ENCODE measurements at places on chromosomes 6 and 20.
A peak's percentile ranks its signal among the peaks of the same experiment; 100 is the strongest.

GRCh38 chr6:32589596-32590449 is at the start of gene HLA-DRB1:
TSS of gene HLA-DRB1 (minus strand) at chr6:32589848. CDS start at chr6:32589742, 106 bp downstream.
- H3K27me3 ChIP-seq: no peaks in the 10 kb centered on the region
- no peak within 1 kb of the TSS for H3K4me3 ChIP-seq
- H3K36me3 ChIP-seq: no peaks in the 10 kb centered on the region
- DNase-seq: no peak
- H3K4me1 ChIP-seq: no peaks in the 10 kb centered on the region

DNA sequence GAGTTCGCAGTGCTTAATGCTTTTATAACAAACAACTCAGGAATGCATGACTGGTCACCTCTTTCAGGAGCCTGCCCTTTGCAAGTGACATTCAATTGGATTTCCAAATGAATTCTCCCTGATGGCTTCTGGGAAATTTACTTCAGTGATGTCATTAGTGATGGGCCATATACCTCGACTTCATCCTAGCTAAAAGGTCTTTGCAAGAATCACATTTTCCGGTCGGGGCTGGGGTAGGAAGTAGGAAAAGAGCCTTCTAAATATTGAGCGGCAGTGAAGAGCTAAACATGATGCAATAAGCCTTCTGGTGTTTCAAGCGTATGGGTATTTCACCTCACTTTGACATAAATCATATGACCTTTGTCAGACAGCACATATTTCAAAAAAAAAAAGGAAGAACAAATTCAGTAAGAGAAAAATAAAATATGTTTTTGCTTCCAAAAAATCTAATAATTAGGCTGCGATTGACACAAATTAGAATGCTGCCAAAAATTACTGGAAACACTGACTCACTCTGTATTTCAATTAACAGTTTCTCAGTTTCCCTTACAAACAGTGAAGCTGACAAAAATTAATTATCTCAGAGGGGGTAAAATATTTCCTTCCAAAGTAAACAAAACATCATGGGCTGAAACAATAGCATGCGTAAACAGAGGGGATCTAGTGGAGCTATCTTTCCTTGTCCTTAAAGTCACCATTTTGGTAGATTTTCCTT is 39.8 kb downstream of the ADTRP start:
- no peak overlapping the region for H3K27ac ChIP-seq
- no peaks in the 10 kb centered on the region for H3K36me3 ChIP-seq
- H3K4me3 ChIP-seq: no peak overlapping the region

- no peaks in the 10 kb centered on the region for H3K4me1 ChIP-seq
- H3K27me3 ChIP-seq: no peaks in the 10 kb centered on the region
- H3K27ac ChIP-seq: no peak overlapping the region
- H3K4me3 ChIP-seq: no peak overlapping the region
- no peak for DNase-seq
- H3K36me3 ChIP-seq: no peaks in the 10 kb centered on the region
Observed at GRCh38 chr6:136525586-136526195, 24.5 kb downstream of the MAP7 start.

DNA sequence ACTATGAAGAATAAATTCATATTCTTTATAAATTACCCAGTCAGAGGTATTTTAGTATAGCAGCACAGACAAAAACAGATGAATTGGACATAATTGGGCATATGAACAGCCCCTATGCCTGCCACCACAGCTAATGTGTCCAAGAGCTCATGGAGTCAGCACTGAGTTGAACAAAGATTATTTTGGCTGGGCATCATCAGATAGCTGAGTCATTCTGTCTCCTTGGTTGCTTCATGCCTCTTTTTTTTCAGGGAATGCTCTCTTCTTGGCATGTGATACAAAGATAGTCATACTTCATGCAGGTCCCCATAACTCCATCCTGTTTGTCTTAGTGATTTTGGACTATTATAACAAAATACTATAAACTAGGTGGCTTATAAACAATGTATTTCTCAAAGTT is 275.6 kb downstream of the TENT5A start:
- H3K4me1 ChIP-seq: no peaks in the 10 kb centered on the region
- H3K27ac ChIP-seq: no peak overlapping the region
- no peak overlapping the region for H3K4me3 ChIP-seq
- no peaks in the 10 kb centered on the region for H3K36me3 ChIP-seq
- no peaks in the 10 kb centered on the region for H3K27me3 ChIP-seq

DNA sequence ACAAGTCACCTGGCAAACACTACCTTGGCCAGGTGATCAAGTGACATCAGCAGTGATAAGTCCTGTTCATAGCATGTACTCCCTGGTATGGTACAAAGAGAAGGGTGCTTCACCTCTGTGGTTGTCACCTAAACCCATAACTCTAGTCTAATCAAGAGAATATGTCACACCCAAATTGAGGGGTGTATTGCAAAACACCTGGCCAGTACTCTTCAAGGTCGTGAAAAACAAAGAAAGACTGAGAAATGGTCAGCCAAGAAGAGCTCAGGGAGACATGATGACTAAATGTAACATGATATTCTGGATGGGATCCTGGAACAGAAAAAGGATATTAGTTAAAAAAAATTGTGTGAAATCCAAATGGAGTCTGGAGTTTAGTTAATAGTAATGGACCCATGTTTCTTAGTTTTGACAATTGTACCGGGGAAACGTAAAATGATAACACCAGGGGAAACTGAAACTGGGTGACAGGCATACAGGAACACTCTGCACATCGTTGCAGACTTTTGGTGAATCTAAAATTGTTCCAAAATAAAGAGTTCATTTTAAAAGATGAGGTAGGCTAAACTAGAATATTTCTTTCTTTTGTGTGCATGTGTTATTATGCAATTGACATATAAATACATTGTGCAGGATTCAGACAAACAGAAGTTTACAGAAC is 262.0 kb downstream of the CDC5L start:
- no peak for DNase-seq
- H3K36me3 ChIP-seq: no peaks in the 10 kb centered on the region
- no peak overlapping the region for H3K4me3 ChIP-seq
- no peaks in the 10 kb centered on the region for H3K27me3 ChIP-seq
- no peak overlapping the region for H3K27ac ChIP-seq

DNA sequence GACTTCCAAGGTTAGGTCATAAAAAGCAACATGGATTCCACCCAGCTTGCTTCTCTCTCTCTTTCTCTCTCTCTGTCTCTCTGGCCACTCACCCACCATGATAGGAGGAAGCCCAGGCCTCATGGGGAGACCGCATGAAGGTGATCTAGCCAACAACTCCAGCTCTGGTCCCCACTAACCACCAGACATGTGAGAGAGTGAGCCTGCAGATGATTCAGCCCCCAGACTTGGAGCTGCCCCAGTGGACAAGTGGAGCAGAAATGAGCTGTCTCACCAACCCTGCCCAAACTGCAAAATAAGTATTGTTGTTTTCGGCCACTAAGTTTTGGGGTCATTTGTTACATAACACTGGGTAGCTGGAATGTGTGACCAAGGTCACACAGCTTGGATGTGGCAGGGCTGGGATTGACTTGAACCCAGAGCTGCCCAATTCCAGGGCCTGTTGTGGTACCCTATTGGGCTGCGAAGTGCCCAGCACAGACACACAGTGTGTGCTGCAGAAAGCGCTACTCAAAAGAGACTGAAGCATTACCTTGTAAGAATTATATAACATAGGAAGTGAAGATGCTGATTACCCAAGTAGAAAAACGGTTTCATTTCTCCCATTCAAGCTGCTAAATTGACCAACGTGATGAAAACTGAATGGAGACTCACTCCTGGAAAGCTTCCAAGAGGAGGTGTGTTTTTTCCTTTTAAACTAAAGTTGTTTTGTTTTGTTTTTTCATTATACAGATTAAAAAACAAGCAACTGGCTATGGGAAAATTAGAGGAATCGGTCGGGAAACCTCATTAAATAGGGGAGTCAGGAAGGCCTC is 9.1 kb upstream of the TLDC2 start:
- H3K27me3 ChIP-seq: peaks cover 2% of the 10 kb centered on the region
- no peak for DNase-seq
- H3K27ac ChIP-seq: no peak overlapping the region
- H3K36me3 ChIP-seq: no peaks in the 10 kb centered on the region
- H3K4me3 ChIP-seq: no peak overlapping the region
- H3K4me1 ChIP-seq: no peaks in the 10 kb centered on the region

GRCh38 chr6:28658475-28659249 is 133.0 kb downstream of the GPX5 start:
- H3K27ac ChIP-seq: no peak overlapping the region
- peaks cover 21% of the 10 kb centered on the region for H3K27me3 ChIP-seq
- no peaks in the 10 kb centered on the region for H3K4me1 ChIP-seq
- H3K4me3 ChIP-seq: no peak overlapping the region
- no peak for DNase-seq

GRCh38 chr20:61811166-61811565 is 254.5 kb downstream of the TAF4 start:
- no peak overlapping the region for H3K27ac ChIP-seq
- no peak overlapping the region for H3K4me3 ChIP-seq
- no peaks in the 10 kb centered on the region for H3K27me3 ChIP-seq
- no peak for DNase-seq
- no peaks in the 10 kb centered on the region for H3K4me1 ChIP-seq

DNA sequence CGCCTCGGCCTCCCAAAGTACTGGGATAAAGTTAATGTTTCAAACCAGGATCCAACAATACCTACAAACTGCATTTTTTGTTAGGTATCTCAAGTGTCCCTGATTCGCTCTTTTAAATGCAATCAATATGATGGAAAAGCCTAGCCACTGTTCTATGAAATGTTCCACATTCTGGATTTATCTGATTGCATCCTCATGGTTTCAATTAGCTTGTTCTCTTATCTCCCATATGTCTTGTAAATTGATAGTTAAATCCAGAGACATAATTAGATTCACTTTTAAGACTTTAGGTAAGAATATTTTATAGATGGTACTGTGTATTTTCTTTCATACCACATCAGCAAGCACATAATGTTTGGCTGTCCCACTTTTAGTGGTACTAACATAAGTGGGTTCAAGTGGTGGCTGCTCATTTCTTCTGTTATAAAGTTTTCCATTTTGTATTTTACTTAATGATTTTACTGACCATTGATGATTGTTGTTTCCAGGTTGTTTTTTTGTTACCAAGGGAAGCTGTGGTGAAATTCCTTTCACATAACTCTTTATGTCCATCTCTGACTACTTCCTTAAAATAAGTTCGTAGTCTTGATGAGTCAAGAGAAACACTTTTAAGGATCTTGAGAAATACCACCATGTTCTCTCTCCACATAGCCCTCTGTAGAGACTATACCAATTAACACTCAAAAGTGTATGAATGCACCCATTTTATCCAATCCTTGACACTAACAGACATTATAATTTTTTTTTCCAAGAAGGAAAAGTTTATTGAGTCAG is 40.5 kb downstream of the RNGTT start:
- no peaks in the 10 kb centered on the region for H3K27me3 ChIP-seq
- H3K27ac ChIP-seq: no peak overlapping the region
- no peak overlapping the region for H3K4me3 ChIP-seq

DNA sequence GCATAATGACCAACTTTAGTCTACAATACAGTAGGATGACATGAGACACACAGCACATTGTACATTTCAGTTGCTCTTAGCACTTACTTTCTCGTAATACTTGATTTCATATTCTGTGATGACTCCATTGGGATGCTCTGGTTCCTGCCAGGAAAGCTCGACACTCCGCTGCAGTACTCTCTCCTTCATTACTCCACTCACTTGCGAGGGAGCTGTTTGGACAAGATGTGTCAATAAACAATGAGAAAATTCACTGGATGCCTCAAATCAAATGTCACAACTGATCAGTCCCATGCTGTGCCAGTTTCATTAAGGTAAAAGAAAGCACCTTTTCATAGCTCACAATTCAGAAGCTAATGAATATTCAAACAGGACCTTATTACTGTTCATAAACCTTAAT is 147.1 kb downstream of the EPHA7 start:
- no peak for DNase-seq
- no peak overlapping the region for H3K4me3 ChIP-seq
- no peaks in the 10 kb centered on the region for H3K36me3 ChIP-seq
- no peak overlapping the region for H3K27ac ChIP-seq
- no peaks in the 10 kb centered on the region for H3K27me3 ChIP-seq

- H3K4me1 ChIP-seq: no peaks in the 10 kb centered on the region
- no peak overlapping the region for H3K4me3 ChIP-seq
- no peaks in the 10 kb centered on the region for H3K36me3 ChIP-seq
Observed at GRCh38 chr6:125314009-125314581, 12.3 kb upstream of the HDDC2 start.

DNA sequence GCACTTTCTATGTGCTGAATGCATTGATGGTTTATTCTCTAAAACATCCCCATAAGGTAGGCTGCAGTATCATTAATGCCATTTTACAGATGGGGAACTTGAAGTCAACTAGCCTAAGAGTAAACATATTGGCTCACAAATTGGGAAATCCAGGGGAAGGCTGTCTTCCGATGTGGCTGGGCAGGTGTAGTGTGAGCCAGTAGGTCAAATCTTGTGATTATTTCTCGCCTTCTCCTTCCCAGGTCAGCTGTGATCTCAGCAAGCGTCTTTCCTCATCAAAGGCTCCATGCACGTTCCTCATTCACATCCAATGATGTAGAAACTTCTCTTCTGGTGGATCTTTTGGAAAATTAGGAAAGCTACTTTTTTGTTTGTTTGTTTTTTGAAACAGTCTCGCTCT is 94.1 kb upstream of the SHLD1 start:
- H3K4me1 ChIP-seq: peaks cover 5% of the 10 kb centered on the region
- no peak for DNase-seq
- H3K4me3 ChIP-seq: no peak overlapping the region
- H3K36me3 ChIP-seq: no peaks in the 10 kb centered on the region
- H3K27me3 ChIP-seq: no peaks in the 10 kb centered on the region

- H3K36me3 ChIP-seq: no peaks in the 10 kb centered on the region
- no peak overlapping the region for H3K27ac ChIP-seq
- no peak overlapping the region for H3K4me3 ChIP-seq
- H3K4me1 ChIP-seq: peaks cover 9% of the 10 kb centered on the region
Observed at GRCh38 chr6:110687326-110687725, 127.9 kb downstream of the CDK19 start.

- no peak for DNase-seq
- peaks cover 51% of the 10 kb centered on the region for H3K36me3 ChIP-seq
- no peaks in the 10 kb centered on the region for H3K27me3 ChIP-seq
- no peaks in the 10 kb centered on the region for H3K4me1 ChIP-seq
- no peak overlapping the region for H3K27ac ChIP-seq
Observed at GRCh38 chr20:21352703-21353102, 44.6 kb downstream of the NKX2-4 start.

- no peak for DNase-seq
- no peaks in the 10 kb centered on the region for H3K36me3 ChIP-seq
- H3K27me3 ChIP-seq: peaks cover 11% of the 10 kb centered on the region
- H3K4me1 ChIP-seq: peaks cover 5% of the 10 kb centered on the region
- H3K27ac ChIP-seq: no peak overlapping the region
Observed at GRCh38 chr6:1314617-1315016, 2.7 kb downstream of the FOXQ1 start.

DNA sequence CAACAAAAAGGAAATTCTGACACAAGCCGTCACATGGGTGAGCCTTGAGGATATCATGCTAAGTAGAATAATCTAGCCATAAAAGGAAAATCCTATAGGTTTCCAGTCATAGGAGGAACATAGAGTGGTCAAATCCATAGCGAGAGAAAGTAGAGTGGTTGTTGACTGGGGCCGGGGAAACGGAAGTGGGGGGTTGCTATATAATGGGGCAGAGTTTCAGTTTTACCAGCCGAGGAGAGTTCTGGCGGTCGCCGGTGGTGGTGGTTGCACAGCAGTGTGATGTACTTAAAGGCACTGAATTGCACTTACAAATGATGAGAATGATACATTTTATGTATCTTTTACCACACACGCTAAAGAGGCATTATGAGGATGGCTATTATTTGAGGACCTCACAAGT is 4.9 kb downstream of the GPR31 start:
- H3K4me1 ChIP-seq: no peaks in the 10 kb centered on the region
- H3K4me3 ChIP-seq: peak overlapping the region; percentile 37
- no peak overlapping the region for H3K27ac ChIP-seq
- H3K27me3 ChIP-seq: no peaks in the 10 kb centered on the region
